ENCODE measurements at places on chromosomes 3 and 15.

DNA sequence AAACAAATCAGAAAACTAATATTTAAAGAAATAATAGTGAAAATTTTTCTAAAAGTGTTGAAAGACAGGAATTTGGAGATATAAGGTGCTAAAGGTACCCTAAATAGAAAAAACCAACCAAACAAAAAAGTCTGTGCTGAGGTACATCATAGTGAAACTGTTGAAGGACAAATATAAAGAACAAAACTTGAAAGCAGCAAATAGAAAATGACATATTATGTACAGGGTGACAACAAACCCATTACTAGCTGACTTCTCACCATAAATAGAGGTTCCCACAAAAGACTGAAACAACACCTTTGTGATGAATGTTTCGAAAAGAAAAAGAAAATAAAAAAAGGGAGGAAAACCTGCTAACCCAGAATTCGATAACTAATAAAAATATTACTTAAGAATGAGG is 502.5 kb upstream of the NECTIN3 start:
- no peak for DNase-seq

DNA sequence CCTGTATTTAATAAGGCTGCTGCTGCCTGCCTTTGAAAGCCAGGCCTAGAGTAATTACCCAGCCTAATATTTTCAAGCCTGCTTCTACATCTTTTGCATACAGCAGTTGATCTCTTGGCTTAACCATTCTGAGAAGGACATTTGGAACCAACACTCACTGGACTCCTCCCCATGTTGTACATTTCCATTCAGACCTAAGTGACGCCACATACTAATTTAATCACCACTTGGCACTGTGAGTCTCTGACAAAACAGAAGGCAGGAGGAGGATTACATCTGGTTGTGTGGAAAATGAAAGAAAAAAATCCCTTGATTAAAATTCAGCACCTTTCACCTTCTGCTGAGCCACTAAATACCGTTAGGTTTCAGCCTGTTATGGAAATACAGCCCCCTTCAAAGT is 102.2 kb upstream of the ARRDC4 start:
- DNase-seq, result no peak

DNA sequence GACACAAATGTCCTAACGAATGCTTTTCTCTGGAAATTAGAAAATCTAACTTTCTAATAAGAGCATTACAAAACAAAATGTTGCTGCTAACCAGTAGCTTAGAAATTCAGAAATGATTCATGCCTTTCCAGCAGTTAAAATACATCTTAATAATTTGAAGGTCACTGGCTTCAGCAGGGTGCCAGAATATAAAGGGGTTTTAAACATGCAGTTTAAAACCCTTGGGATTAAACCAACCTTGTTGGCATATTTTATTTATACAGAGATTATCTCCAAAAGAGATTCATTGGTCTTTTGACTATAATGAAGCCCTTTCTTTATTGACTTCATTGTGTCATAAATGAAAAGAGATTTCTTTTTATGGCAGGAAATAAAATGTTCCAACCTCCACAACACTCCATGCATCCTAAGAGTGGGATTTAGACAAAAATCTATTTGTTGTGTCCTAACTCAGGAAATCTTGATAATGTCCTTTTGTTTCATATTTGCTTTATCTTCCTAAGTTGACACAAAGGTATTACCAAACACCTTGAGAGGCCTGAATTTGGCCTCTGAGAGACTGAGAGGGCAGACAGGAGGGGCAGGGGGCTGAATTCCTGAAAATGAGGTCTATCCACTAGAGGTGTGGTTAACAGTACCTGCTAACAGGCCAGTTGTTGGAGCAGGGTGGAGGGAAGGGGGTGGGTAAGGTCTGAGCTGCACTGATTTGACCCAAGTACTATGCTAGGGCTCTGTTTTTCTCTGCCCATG is 124.4 kb downstream of the FEZF2 start:
- DNase-seq, result no peak

- no peak for DNase-seq
Observed at GRCh38 chr15:61227269-61227949, 1.7 kb downstream of the RORA start.

- no peak for DNase-seq
Observed at GRCh38 chr3:27544372-27544865, 60.2 kb upstream of the SLC4A7 start.

DNA sequence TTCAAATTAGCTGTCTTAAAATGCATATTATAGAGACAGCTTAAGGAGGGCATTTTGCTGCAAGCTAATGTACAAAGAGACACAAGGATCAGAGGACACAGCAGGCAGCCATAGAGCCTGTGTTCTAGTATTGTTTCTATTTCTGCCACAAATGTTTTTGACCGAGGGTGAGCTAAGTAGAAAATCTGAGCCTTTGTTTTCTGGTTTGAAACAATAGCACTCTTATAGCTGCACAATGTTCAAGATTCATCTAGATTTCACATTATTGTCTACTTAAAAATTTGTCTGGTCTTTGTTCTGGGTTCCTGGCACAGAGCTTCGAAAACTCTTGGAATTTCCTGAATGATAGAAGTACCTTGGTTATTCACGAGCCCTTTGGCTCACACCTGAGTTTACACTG is 40.0 kb upstream of the TUSC7 start:
- DNase-seq, result no peak

DNA sequence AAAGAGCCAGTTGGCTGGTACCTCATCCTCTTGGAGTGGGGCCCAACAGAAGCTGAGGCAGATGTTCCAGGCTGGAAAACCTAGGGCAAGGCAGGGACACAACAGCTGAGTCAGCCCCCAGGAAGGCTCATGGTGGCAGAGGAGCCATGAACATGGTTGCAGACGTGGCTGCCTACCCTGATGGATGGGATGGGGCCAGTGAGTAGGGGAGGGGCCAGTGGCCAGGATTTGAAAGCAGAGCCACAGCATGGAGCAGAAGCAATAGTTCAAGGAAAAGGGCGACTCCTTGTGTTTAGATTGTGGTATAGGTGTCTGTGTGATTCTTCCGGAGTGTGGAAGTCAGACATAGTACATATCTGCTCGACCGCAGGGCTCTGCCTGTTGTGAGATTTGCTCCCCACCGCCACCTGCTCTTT is 24.2 kb downstream of the PXYLP1 start:
- DNase-seq, result no peak

DNA sequence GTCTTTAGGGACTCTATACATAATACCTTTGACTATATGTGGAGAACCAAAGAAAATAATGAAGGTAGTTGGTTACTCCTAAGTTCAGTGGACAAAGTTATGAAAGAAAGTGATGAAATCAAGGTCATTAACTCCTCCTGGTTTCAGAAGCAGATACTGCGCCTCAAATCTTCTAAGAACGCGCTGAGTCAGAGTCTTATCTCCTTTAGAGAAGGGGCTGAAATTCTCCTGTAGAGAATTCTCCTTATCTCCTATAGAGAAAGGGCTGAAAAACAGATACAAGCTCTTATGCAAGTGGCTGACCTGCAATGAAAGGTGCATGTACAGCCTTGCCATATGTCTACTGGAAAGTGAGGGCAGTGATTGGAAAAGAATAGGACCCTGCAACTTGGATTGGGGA is 824.2 kb downstream of the NSUN3 start:
- no peak for DNase-seq

- DNase-seq, result no peak
Observed at GRCh38 chr3:71721651-71722157, 3.5 kb downstream of the EIF4E3 start.

GRCh38 chr3:143442814-143443447 is 323.4 kb downstream of the CHST2 start:
- no peak for DNase-seq

DNA sequence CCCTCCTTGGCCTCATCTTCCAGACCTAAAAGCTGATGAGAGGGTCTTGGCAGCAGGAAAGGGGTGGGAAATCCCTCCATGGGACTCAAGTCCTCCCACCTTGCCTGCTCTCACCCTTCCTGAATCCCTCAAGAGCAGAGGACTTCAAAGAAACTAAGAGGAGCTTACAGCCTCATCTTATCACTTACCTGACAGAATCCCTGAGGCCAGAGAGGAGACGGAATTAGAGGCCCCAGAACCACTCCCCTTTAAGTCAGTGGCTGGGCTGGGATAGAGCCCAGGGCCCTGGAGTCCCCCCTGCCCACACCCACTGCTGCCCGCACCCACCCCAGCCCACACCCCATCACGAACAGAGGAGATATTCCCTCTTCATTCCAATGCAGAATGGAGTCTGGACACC is 15.2 kb downstream of the LOXL1 start:
- DNase-seq, result no peak

DNA sequence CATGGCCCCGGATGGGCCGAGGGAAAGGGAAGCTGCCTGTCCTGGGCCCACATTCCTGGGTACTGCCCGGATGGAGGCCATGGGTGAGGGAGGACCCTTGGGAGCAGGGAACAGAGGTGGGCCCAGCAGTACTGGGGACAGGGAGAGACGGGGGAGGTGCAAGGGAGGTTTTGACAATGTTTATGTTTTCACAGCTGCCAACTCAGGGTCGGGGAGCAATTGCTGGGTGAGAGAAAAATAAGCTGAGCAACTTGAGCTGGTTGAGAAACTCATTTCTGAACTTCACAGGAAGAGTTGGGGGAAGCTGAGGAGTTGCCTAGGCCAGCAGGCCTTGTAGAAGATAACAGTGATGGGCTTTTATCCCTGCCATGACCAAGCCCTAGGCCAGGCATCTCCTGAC is 11.1 kb upstream of the TSPAN3 start:
- DNase-seq, result no peak

DNA sequence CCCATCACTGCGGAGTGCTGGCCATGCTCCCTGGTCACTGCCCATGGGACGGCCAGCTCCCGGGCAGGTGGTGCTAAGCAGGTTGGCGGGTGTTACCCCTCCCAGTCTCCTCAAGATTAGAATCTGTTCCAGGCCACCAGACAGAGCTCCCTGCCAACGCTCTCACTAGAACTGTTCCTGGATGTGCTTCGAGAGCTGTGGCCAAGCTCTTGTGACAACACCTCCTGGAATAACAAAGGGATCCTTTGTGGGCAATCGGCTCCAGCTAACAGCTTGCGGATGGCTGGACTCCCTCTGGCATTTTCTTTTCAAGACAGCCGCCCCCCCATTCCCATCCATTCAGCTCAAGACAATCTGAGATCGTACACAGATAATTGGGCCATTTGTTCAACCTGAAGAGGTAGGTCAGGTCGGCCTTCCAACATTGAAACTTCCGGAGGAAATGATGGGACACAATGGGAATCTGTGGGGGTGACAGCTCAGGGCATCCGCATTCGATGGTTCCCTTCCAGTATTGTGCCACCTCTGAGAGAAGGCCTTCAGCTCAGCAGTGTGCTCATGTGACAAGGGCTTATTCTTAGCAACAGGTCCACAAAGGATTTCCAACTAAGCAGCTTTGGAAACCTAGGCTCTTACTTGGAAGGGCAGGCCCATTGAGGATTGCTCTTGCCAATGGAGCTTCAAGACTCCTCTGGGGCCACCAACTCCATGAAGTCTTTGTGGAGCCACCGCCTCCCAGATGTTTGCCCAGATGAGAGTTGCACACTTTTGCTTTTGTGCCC is 11.6 kb upstream of the EPHB3 start:
- DNase-seq, result no peak

- no peak for DNase-seq
Observed at GRCh38 chr15:70753101-70753829, 10.1 kb downstream of the UACA start.

DNA sequence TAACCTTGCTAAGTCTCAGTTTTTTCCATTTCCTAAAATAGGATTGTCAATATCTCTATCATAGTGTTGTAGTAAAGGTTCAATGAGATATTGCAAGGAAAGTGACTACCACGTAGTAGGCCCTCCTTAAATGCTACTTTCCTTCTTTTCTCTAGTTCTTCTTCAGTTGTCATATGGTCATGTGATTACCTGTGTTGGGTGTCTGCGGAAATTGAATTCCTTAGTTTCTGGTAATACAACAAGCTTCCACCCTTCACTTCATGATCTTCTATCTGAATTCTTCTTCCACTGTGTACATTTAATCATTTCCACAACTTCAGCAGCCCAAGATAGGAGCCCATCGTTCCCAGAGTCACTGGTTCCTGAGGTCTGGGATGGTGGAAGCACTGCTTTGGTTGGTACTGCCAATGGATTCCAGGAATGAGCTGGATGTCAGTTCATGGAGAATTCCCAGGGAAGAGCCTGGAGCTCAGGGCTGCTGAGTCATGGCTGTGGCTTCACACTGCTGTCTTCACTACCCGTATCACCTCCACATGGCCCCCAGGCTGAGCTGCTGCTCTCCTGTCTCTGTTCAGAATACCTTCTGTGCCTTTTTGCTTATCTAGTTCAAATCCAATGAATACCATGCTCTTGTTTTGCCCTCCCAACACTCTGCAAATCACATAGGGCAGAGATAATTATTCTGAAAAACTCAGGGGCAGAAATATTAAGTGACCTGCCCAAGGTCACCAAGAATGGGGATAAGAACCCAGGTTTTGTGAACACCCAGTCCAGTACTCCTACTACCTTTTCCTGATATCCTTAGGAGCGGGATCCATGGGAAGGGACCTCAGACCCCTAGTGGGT is 98.6 kb downstream of the RPL39L start:
- no peak for DNase-seq

GRCh38 chr15:26887926-26888666 is 21.2 kb downstream of the GABRA5 start:
- no peak for DNase-seq

- no peak for DNase-seq
Observed at GRCh38 chr3:151166161-151166560, 36.9 kb downstream of the GPR171 start.

- no peak for DNase-seq
Observed at GRCh38 chr3:24215502-24215901, 270.4 kb downstream of the NR1D2 start.

GRCh38 chr3:83011481-83011880 is 1250.0 kb upstream of the GBE1 start:
- no peak for DNase-seq

DNA sequence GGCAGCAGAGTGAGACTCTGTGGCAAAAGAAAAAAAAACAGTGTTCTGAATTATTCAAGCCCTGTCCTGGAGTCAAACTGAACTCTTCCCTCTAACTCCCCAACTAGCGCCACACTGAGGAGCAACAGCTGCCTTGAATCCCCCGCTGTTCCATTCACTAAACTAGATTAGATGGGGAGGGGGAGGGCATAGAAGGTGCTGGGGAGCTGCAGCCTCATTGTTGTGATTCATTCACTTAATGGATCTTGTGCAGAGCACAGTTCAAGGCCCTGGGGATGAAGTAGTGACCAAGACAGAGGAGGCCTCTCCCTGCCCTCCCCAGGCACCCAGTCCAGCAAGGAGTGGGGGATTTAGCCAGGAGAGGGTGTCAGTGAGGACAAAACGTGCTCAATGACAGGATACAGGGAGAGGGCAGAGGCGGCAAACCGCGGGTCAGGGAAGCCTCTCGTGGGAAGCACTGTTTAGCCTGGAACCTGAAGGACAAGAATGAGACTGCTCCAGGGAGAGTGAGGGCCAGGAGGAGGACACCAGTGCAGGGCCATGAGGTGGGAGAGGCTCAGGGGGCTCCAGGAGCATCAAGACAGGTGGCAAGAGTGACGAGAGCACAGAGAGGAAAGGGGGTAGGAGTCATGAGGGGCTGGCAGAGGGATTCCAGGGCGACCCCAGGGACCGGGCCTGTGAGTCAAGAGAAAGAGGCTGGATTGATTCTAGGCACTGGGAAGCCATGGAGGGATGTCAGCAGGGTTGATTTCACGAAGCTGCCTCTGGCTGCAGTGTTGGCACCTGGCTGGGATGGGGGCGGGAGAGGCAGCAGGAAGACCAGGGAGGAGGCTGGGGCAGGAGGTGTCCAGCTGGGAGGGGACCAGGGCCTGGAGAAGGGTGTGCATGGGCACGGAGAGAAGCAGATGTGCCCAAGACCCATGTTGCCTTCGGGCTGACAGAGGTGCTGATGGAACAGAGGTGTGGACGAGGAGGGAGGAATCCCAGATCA is 31.4 kb downstream of the ALS2CL start:
- no peak for DNase-seq

Data from NCI-H2107 (cell line).